Stimulated activated CD8-positive, alpha-beta memory T cell treated with anti-CD3 and anti-CD28 coated beads, Interleukin-4, amount 100 ng/mL, for 1 hour (primary cell): ENCODE measurements at places on chromosomes 3 and 15.

- no peak for DNase-seq
Observed at GRCh38 chr3:35215525-35216500, 423.5 kb upstream of the ARPP21 start.

GRCh38 chr3:17423786-17424536, 318.5 kb downstream of the TBC1D5 start:
- no peak for DNase-seq

DNA sequence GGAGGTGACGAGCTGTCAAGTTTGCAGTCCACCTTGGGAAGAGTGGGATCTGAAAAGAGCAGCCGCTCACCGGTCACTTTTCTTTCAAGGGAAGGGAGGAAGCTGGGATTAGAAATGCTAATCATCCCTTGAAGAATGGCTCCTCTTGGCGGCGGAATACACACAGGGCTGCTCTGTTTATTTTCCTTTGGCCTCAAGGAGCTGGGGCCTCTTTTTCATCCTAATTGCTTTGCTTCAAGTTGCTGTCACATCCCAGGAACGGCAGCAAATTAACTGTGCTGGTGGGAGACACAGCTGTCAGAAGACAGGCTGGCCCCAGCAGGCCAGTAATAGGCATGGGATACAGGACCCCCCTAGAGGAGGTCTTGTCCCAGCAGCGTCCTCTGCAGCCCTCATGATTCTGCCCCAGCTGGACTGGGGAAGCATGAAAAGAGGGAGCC, 6.7 kb downstream of the KBTBD13 start:
- no peak for DNase-seq

GRCh38 chr3:97001611-97002010, 187.2 kb downstream of the EPHA6 start:
- no peak for DNase-seq

DNA sequence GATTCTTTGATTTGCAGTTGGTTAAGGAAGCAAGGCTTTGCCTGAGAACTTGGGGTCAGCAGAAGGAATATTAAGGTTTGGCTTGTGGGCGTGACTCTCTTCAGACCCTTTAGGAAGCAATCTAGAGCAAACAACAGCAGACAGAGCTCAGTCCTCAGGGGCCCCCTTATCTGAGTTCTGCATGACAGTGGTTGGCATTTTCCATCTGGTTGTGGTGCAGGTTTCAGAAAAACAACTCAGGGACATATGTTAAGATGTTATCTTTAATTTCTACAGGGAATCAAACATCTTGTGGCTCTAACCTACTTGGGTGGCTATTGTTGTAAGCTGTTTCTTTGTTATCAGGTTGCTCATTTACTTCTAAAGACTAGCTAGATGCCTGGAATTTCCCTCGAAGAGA, 141.4 kb downstream of the VPS8 start:
- no peak for DNase-seq

DNA sequence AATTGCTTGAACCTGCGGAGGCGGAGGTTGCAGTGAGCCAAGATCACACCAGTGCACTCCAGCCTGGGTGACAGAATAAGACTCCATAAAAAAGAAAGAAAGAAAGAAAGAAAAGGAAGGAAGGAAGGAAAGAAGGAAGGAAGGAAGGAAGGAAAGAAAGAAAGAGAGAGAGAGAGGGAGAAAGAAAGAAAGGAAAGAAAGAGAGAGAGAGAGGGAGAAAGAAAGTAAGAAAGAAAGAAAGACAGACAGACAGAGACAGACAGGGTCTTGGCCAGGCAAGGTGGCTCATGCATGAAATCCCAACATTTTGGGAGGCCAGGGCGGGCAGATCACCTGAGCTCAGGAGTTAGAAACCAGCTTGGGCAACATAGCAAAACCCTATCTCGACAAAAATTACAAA, 16.4 kb upstream of the DAG1 start:
- DNase-seq = no peak

DNA sequence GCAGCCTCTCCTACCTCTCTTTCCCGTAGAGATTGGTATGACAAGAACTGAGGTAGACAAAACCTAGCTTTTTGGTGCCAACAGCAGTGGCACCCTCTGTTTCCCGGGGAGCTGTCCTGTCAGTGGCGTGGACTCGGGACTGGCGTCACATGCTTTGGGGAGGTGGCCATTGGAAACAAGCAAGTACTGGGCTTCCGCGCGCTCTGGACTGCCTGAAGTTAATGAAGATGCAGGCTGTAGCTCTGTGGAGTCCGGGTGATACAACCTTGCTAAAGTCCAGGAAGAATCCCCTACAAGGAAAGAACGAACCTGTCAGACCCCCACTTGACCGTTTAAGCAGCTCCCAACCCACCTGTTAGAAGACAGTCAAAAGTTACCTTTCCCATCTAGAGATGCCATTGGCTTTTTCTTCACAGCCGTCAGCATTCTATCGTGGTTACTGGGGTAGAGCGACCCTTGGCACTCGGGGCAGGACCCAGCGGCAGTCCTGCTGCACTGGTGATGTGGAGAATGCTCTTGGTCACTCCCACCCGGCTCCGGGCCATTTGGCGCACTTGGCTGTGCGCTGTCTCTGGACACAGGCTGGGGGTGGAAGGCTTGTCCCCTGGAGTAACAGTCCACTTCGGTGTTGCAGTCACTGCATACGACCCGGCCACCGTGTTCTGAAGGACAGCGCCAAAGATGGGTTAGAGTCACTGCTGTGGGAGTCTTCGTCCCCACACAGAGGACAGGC, 120.5 kb downstream of the LRIG1 start:
- DNase-seq = no peak

DNA sequence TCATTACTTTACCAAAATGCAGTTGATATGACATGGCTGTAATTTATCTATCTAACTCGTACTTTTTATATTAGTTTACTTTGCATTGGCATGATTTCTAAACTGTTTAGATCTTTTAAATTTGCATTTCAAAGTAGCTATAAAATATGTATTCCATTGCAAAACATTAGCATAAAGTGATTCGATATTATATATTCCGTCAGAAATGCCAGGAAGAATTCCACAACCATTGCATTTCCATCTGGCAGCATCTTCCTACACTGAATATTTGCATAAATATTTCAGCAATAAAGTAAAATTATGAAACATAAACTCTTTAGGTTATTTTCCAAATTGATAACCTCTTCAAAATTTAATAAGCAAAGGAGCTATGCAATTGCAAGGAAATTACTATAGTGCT, 546.6 kb downstream of the MFSD1 start:
- DNase-seq = no peak

GRCh38 chr3:65922441-65922840, 116.3 kb downstream of the MAGI1 start:
- DNase-seq = no peak

GRCh38 chr3:134249935-134250716, 533 bp downstream of the RYK start:
- DNase-seq = peak; percentile 8

DNA sequence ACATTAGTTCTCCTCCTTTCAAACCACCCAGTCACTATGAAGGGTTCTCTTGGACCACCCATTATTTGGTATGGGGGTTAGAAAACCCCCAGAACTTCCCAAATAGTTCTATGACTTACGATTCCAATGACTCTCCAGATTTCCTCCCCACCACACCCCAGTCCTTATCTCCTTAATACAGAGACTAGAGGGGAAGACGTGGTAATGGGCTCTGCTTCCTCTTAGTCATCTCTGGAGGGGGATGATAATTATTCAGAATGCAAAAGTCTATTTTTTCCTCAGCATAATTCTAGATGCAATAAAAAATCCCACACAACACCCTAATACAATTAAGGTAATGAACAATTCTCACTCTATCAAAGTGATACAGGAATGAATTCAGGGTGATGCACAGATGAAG, 48.9 kb upstream of the CFAP161 start:
- no peak for DNase-seq

GRCh38 chr3:154137036-154137435, 15.8 kb downstream of the ARHGEF26 start:
- no peak for DNase-seq

DNA sequence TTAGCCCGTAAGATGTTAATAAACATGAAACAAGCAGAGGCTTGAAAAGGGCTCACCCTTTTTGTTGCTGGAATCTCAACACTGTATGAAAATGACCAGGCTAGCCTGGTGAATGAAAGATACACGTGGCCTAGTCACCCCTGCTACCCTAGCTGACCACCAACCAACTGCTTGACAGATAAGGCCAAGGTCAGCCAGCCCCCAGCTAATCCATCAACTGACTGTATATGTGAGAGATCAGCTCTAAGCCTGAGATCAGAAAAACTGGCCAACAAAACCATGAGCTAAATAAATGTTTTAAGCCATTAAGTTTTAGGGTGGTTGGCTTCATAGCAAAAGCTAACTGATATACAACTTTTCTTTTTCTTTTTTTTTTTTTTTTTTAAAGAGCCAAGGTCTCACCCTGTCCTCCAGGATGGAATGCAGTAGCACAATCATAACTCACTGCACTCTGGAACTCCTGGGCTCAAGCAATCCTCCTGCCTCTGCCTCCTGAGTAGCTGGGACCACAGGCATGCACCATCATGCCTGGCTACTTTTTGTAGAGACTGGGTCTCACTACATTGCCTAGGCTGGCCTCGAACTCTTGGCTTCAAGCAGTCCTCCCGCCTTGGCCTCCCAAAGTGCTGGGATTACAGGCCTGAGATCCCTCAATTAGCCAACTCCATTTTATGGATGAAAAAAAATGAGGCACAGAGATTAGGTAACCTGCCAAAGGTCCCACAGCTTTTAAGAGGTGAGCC, 34.6 kb downstream of the SH3BP5 start:
- no peak for DNase-seq

DNA sequence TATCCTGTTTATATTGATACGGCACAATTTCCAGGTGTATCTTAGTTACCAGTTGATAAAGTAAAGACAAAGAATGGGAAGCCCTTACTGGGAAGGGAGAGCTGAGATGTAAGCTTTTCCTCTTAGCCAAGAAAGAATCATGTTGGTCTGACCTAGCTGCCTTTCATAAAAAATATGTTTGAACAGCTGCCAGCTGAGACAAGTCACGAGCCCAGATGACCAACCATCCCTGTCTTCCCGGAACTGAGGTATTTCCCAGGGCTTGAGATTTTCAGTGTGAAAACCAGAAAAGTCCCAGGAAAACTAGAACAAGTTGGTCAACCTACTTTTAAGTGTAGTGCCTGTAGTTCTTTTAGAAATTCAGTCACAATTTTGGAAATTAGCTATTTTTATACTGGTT, 3.6 kb upstream of the MYH15 start:
- DNase-seq = no peak

DNA sequence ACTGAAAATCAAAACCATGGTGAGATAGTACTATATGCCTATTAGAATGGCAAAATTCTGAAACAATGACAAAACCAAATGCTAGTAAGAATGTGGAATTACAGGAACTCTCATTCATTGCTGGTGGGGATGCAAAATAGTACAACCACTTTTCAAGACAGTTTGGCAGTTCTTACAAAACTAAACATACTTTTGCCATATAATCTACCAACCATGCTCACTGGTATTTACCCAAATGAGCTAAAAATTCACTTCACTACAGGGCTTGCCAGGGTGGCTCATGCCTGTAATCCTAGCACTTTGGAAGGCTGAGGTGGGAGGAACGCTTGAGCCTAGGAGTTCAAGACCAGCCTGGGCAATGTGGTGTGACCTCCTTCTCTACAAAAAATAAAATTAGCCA, 40.0 kb downstream of the MYO9A start:
- no peak for DNase-seq

- peak; percentile 4 for DNase-seq
Observed at GRCh38 chr3:16789344-16790120, 95.2 kb upstream of the PLCL2 start.
